Activated gamma-delta T cell treated with Interleukin-2 at 50 U/mL for 16 hours (primary cell): ENCODE measurements at places on chromosomes 12 and 14.

- DNase-seq: peak; percentile 63
These were observed 8.7 kb upstream of the TESPA1 start for GRCh38 chr12:54993181-54993835.

GRCh38 chr14:105502446-105503295 lies 11.6 kb downstream of the TEDC1 start:
- no peak for DNase-seq

GRCh38 chr12:47634127-47634526 lies 71.7 kb downstream of the RPAP3 start:
- DNase-seq: no peak

GRCh38 chr14:61567838-61568571 lies 127.3 kb upstream of the HIF1A start:
- no peak for DNase-seq

- peak; percentile 64 for DNase-seq
These were observed 3.2 kb downstream of the THTPA start for GRCh38 chr14:23559010-23559925.

DNA sequence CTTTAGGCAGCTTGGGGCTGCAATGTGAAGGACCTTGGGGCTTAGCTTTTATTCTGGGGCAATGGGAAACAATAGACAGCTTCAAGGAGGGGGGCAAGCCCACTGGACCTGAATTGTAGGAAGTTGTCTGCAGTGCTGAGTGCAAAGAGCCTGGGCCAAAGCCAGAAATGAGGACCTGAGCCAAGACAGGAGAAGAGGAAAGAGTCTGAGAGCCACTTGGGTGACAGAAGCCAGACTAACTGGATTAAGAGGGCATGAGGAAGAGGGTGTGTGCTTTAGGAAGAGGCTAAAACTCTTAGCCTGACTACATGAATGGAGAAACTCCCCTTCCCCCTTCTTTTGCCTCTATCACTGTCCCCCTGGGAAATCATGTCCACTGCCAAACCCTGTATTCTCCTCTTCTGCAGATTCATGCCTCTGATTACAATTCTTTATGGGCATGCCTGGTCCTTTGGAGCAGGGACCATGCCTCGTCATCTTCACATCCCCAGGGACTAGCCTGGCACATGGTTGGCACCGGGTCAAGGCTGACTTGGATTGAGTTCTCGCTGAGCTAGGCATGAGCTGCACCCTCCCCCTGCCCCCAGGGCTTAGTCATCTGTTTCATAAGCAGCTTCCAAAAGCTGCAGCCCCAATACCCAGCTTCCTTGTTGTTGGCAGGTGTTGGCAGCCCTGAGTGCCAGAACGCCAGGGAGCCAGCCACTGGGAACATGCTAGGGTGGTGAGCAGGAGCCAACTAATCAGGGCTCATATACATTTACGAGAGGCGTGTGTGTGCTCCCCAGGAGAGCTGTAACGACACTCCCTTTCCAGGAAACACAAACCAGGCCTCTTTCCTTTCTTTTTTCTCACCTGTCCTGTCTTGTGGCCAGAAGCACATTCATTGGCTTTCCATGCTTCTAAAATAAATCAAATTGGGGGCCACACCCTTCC lies 27.7 kb upstream of the JDP2 start:
- DNase-seq: no peak

DNA sequence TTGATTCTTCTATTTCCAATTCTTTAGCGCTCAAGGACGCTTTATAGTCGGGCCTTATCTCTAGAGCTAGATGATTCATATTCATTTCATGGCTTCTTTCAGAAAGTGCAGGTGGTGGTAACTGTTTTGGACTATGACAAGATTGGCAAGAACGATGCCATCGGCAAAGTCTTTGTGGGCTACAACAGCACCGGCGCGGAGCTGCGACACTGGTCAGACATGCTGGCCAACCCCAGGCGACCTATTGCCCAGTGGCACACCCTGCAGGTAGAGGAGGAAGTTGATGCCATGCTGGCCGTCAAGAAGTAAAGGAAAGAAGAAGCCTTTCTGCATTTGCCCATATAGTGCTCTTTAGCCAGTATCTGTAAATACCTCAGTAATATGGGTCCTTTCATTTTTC lies 241.9 kb downstream of the PAWR start:
- DNase-seq: no peak

GRCh38 chr12:13613297-13613696 lies 368.1 kb downstream of the GRIN2B start:
- DNase-seq: no peak

DNA sequence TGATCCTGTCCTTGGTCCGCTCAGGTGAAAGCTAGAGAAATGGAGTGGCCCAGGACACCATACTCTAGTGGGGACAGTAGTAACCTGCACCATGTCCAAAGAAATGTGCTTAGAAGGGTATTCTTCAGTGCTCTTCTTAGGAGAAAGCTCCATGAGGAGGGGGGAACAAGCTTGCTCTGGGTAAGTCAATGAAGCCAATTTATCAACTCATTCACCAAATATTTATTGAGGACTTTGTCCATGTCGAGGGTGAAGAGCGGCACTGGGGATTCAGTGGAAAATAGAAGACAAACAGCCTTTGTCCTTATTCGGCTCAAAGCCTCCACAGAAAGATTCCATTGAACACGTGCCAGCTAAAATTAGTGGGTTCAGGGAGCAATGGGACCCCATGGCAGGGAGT lies 677.8 kb downstream of the BCL11B start:
- no peak for DNase-seq

DNA sequence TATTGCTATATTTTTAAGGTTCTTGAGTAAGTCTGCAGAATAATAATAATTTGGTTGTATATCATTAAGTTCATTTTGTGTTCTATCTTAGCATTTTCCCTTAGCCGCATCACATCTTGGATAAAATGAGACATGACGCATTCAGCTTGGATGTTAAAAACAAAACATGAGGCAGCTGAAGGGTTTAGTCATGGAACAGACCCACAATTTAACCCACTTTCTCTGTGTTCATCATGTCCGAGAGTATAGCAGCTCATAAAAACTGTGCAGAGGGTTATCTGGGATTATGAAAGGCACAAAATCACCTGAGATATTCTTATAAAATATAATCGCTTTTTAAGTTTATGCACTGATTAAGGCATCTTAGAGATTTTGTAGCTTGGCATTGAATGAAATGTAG lies 219.3 kb downstream of the TRHDE start:
- no peak for DNase-seq

DNA sequence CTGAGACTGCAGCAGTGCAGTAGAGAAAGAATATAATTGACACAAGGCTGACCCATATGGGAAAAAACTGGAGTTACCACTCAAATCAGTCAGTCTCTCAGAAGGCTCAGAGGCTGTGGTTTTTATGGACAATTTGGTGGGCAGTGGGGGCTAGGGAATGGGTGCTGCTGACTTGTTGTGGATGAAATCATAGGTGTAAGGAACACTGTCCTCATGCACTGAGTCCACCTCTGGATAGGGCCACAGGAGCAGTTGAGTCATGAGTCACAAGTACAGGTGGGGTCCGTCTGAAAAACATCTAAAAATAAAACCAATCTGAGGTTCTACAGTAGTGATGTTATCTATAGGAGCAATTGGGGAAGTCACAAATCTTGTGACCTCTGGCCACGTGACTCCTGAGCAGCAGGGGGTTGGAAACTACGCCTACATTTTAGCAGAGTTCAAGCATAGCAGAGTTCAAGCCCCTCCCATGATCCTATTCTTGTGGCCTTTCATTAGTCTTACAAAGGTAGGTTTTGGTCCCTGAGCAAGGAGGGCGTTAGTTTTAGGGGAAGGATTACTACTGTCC lies 18.1 kb upstream of the SGPP1 start:
- DNase-seq: no peak

DNA sequence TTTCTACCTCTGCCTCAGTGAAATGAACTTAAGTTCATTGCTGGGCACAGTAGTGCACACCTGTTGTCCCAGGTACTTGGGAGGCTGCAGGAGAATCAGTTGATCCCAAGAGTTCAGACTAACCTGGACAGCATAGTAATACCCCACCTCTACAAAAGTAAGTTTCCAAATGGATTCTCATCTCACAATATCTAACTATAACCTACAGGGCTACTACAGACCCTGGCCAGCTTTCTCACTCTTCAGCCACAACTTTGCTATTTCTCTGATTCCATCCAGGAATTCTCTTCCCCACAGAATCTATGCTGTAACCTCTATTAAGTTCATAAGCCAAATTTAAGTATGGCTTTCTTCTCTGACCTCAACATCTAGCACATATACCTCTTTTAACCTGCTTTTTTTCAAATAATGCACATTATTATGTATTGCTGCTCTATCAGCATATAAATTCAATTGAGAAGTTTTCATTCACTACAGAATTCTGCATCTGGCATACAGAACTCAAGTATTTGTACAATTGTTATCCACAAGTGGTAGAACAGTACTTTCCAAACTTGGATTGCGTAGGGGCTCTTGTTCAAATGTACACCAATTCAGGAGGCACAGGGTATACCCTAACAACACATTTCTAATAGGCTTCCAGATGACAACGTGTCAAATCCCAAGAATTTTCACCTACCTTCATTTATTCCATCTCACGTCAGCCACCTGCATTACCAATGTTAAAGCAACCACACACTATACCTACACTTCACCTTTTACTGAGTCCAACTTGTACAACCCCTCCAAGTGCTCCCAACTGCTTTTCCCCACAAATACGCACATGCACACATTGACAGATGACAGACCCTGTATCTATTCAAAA lies 3.8 kb downstream of the RPS29 start:
- DNase-seq: no peak

GRCh38 chr12:68479261-68479895 lies 131.3 kb upstream of the RAP1B start:
- DNase-seq: no peak

DNA sequence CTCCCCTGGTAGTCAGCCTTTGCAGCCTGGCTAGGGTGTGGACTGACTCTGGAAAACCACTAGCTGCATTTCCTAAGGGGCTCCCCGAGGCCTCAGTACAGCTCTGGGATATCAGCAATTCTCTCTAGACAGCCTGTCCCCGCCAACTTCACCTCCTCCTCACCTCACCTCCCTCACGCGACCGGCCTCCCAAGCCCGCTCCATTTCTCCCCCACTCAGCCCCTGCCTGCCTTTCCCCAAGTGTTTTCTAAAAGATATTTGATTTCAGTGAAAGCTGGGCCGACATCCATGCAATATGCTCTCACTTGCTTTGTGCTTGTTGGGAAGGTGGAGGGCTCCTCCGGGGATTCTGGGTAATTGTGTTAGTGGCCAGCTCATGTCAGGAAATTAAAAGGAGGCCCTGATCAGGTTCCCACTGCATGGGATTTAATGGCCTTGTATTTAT lies 91.8 kb downstream of the ESRRB start:
- DNase-seq: no peak

DNA sequence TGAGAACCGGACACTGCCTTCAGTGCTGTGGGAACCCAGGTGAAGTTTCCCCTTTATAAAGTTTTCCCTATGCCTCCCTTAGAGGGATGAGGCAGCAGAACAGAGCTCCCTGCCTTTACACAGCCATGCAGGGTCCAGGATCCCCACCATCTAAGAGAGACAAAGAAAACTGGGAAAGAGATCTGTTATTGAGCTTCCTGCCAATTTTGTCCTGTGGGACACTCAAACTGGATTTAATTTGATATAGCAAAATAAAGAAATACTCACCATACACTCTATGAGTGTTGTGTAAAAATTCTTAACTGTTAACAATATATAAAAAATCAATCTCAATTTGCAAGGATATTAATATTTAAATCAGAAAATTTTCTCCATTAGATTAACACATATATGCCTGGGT lies 69.9 kb downstream of the DRAM1 start:
- DNase-seq: no peak

GRCh38 chr14:64766430-64767151 lies 62.4 kb downstream of the PLEKHG3 start:
- DNase-seq: no peak

- DNase-seq: no peak
These were observed 50.8 kb upstream of the ELK3 start for GRCh38 chr12:96143392-96143791.

DNA sequence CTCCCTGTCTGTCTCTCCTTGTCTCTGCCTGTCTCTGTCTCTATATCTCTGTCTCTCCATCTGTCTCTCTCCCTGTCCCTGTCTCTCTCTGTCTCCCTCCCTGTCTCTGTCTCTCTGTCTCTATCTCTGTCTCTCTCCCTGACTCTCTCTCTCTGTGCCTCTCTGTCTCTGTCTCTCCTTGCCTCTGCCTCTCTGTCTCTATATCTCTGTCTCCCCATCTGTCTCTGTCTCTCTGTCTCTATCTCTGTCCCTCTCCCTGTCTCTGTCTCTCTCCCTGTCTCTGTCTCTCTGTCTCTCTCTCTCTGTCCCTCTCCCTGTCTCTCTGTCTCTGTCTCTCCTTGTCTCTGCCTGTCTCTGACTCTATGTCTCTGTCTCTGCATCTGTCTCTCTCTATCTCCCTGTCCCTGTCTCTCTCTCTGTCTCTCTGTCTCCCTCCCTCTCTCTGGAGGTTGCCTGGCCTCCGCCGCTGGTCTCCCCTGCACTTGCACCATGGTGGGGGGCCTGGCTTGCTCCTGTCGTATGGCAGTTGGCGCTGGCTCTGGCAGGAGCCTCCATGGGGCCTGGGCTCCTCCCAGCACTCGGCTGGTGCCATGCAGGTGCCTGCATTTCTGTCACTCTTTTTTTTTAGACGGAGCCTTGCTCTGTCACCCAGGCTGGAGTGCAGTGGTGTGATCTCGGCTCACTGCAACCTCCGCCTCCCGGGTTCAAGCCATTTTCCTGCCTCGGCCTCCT lies 28.3 kb downstream of the MMP17 start:
- DNase-seq: no peak

DNA sequence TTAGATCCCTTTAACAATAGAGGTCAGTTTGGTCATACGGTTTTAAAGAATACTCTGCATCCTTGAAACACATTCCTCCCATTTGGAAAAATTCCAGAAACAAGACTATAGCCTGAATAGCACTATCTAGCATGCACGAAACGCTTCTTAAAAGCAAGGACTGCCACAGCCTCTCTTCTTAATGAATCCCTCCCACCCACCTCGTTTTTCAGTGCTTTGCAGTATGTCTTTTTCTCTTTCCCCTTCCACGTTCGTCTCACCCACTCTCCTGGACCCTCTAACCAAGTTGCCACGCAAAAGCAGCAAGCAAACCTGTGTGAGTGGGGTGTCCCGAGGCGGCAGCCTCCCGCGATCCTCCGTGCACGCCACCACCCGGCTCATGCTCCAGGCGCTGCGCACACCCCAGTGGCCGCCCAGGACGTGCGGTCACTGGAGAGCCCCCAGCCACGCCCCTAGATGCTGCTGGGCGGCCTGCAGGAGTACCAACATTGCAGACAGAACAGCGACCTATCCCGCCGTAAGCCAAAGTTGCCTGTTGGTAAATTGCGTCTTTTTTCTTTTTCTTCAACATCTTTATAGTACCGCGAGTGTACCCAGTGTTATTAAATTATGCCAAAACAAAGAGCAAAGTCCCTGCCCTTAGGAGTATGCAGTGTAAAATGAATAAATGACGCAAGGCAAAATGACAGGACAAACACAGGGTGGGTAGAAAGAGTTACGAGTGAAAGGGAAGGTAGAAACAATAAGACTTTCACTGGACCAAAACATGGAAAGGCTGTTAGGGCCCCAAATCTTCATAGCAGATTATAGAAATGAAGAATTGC lies at the start of gene SLC38A4:
Gene SLC38A4 (minus strand): TSS at position 407 of the 824 bp plus-strand sequence. CDS start 32,926 bp downstream, outside the sequence.
- DNase-seq: no peak

- no peak for DNase-seq
These were observed 28.2 kb downstream of the FOXA1 start for GRCh38 chr14:37566811-37567371.
